Activated naive CD4-positive, alpha-beta T cell treated with anti-CD3 and anti-CD28 coated beads, Interleukin-2, amount 50 U/mL, for 72 hours (primary cell): ENCODE measurements at places on chromosomes 5 and 9. TPM values are rescaled to one million over a fixed set of nuclear protein-coding genes. Genes with fewer than 3 reads are reported as not detected.

DNA sequence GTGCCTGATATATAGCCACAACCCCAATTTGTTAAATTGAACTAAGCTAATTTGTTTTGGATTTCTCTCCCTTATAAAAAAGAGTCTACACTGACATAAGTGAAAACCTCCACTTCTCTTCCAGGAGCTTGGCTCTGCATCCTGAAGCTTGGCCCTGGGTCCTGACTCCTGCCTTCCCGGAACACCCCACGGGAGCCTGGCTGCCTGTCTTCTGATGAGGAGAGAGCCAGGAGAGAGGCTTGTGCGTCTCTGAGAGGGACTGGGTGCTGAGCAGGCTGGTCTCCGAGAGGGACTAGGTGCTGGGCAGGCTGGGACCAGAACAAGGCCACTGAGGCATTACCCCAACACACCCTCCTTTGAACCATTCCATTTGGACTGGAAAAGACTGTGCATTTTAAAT lies 6.5 kb upstream of the PTGES start:
- no peak for DNase-seq

The MSX2 gene
- total RNA-seq, result not detected

DNA sequence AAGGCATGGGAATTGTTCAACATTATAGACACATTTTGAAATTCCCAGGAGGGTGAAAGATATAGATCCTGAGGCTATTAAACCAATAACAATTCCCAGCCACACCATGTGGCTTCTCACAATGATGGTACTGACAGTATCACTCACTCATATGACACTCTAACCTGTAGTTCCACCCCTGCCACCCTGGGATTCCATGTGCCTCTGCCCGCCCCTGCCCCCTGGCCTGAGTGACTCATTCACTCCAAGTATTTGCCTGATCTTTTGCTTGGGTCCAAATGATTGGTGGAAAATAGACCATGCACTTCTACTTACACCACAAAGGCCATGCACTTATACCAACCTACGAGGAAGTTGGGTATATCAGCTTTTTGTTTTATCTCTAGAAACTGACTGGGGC lies 305.2 kb upstream of the DAB2 start:
- DNase-seq, result no peak

DNA sequence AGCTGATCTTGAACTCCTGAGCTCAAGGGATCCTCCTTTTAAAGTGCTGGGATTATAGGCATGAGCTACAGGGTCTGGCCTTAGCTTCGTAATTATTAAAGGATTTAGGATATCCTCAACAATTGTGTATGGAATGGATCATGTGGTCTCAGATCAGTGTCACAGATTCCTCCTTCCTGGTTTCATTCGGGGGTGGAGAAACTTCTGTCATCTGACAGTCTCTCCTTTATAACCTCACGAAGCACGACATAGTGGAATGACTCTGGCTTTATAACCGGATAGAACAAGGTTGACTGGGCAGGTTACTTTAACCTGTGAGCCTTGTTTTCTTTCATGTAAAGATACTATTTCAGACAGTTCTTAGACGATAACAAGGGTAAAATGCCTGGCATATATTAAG lies 4.4 kb upstream of the GNG10 start:
- no peak for DNase-seq
